ENCODE measurements at places on chromosomes 12 and 14.

DNA sequence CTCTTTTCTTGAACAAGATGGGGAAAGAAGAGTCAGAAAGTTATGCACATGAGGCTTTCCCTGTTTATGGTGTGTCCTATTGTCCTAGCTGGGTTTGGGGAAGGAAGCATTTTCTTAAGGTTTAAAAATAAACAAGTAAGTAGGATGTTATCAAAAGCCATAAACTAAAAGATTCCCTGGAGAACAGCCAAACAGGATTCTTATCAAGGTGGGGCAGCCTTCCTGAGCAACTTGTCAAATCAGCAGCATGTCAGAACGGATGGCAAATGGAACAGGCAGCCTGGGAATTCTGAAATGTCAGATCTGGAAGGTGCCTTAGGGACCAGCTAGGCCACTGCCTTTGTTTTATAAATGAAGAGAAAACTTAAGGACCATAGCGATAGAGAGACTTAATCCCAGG is 152.2 kb upstream of the RGS6 start:
- DNase-seq: no peak

DNA sequence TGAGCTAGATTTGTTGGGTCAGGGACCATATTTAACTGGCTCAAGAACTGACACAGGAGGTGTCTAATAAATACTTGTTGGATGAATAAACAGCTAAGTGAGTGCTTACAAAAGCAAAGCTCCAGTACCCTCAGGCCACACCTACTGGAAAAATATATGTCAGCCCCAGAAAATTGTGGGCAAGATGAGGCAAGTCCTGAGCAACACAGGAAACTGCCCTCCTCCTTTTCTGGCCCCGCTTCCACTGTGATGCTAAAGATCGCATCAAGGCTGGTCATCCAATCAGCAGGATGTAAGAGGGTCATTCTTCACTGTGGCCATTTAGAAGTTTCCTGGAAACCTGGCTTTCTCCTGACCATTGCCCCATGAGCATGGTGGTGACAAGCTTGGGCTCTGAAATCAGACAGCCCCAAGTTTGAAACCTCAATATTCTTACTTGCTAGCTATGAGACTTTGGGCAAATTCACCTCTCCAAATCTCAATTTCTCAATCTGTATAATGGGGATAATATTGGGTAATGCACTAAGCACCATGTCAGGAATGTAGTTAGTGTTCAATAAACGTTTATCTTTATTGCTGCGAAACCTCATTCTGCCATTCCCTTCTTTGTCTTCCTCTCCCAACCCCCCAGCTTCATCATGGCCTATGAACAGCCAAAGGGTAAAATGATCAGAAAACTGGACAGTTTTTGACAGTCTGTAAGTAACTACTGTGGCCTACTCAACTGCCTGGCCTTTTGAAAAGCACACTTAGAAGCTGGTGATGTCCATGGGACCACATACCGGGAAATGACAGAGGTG is 139.3 kb upstream of the PZP start:
- DNase-seq: no peak

DNA sequence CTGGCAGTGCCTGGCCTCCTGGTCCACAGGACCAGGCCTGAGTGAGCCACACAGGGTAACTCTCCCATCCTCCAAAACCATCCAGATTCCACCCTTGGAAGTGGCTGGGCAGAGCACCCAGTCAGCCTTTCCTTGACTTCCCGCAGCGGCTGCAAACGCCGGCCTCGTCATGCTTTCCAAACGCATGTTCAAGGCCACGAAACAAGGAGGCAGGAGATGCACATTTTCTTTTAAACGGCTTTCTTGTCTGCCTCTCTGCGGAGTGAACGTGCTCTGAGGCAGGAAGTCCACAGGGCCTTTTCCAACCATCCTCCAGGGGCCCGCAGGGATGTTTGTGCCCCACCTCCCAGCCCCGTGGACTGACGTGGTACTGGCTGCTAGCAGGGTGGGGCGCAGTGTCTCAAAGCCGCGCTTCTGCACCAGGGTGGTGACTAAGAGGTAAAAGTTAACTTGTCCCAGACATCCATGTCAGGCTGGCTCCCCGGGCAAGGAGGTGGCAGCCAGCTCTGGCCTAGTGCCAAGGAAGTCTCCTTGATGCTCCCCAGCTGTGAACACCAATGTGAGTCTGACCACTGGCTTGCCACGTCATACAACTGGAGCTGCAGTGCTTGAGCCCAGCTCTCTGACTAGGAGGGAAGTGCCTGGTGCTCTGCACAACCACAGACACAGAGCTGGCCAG is 45.0 kb downstream of the KCNA5 start:
- DNase-seq: no peak

- no peak for DNase-seq
Measured at GRCh38 chr12:89663577-89664357, 44.9 kb downstream of the ATP2B1 start.

- no peak for DNase-seq
Measured at GRCh38 chr14:87002776-87003175, 990.2 kb downstream of the GALC start.

GRCh38 chr12:28340261-28341045 is 150.2 kb downstream of the CCDC91 start:
- DNase-seq: no peak

All from activated CD8-positive, alpha-beta memory T cell treated with anti-CD3 and anti-CD28 coated beads for 1 hour (primary cell).